AG04449 (cell line): ENCODE measurements at places on chromosomes 6 and 20.

- DNase-seq, result no peak
Measured at GRCh38 chr6:75446241-75446880, 47.2 kb downstream of the FILIP1 start.

GRCh38 chr6:159430323-159430722 lies 261.1 kb downstream of the FNDC1 start:
- no peak for DNase-seq

DNA sequence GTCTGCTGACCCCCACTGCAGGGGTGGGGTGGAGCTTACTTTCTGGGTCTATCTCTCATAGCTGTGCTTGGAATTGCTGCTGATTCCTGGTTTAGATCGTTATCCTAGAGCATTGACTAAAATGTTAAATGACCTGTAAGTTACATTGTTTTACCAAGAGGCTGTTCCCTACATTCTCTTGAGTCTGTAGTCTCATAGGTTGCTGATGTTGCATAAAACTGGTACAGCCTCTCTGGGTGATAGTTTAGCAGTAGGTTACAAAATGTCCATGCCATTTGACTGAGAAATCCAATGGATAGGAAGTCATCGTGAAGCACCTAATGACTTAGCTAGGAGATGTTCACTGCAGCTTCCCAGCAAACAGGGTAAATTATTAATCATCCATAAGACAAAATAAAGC lies 62.4 kb downstream of the TPD52L1 start:
- DNase-seq, result no peak

GRCh38 chr6:142698751-142699150 lies 246.2 kb downstream of the HIVEP2 start:
- no peak for DNase-seq

GRCh38 chr6:16132909-16133308 lies 4.0 kb downstream of the MYLIP start:
- no peak for DNase-seq
